H1 (cell line): ENCODE measurements at places on chromosomes 7 and 10. TPM values are rescaled to one million over a fixed set of nuclear protein-coding genes. Genes with fewer than 3 reads are reported as not detected.

Gene HOXA9
- polyA plus RNA-seq: not detected in 2 replicates

Gene GRM3
- polyA plus RNA-seq: 3.1 and 4.9 TPM in 2 replicates

Gene LAMB1
- 31.9 and 61.6 TPM in 2 replicates for polyA plus RNA-seq

Gene ZNF365
- polyA plus RNA-seq: 0.24 and 0.41 TPM in 2 replicates

Gene NUTM2A
- polyA plus RNA-seq: 0.51 and 0.66 TPM in 2 replicates

Gene CYP3A4
- polyA plus RNA-seq: not detected in 2 replicates

Gene CEP55
- 3.5 and 7.0 TPM in 2 replicates for polyA plus RNA-seq

Gene TEX47
- not detected in 2 replicates for polyA plus RNA-seq

Gene MSMB
- not detected in 2 replicates for polyA plus RNA-seq

Gene VGF
- polyA plus RNA-seq: 1.6 and 3.0 TPM in 2 replicates

Gene IL6
- 0.12 and 0.27 TPM in 2 replicates for polyA plus RNA-seq

Gene C7orf57
- polyA plus RNA-seq: 0.08 and 0.25 TPM in 2 replicates

Gene TFAM
- 29.3 and 34.0 TPM in 2 replicates for polyA plus RNA-seq

Gene NEUROD6
- polyA plus RNA-seq: not detected in 2 replicates

Gene HPSE2
- 0.28 and 0.41 TPM in 2 replicates for polyA plus RNA-seq

Gene LYZL2
- not detected in 2 replicates for polyA plus RNA-seq

Gene ACHE
- 1.4 and 2.8 TPM in 2 replicates for polyA plus RNA-seq

Gene IL15RA
- polyA plus RNA-seq: 1.4 and 2.5 TPM in 2 replicates

Gene CTAGE8
- not detected in 2 replicates for polyA plus RNA-seq

Gene AKR1C8
- not detected in 2 replicates for polyA plus RNA-seq

Gene FBXL13
- 1.1 and 1.2 TPM in 2 replicates for polyA plus RNA-seq

Gene MMP21
- 0.05 TPM in 1 of 2 replicates, not detected in the other for polyA plus RNA-seq

Gene TMEM270
- polyA plus RNA-seq: 0.26 and 0.33 TPM in 2 replicates

Gene DRGX
- polyA plus RNA-seq: not detected in 2 replicates

Gene EPDR1
- 5.6 and 8.2 TPM in 2 replicates for polyA plus RNA-seq

Gene SCIN
- 0.47 and 0.49 TPM in 2 replicates for polyA plus RNA-seq

Gene SPDYE2B
- not detected in 2 replicates for polyA plus RNA-seq

Gene LIPM
- not detected in 2 replicates for polyA plus RNA-seq

Gene MYPN
- not detected in 2 replicates for polyA plus RNA-seq

Gene DYDC2
- polyA plus RNA-seq: 0.88 and 1.5 TPM in 2 replicates

Gene AGR2
- not detected in 2 replicates for polyA plus RNA-seq

Gene EEF1AKMT2
- polyA plus RNA-seq: 7.5 and 9.8 TPM in 2 replicates

Gene C10orf67
- polyA plus RNA-seq: 0.03 and 0.05 TPM in 2 replicates

Gene CYP2W1
- 0.05 TPM in 1 of 2 replicates, not detected in the other for polyA plus RNA-seq

Gene ITGB8
- 0.96 and 1.2 TPM in 2 replicates for polyA plus RNA-seq

Gene ECD
- polyA plus RNA-seq: 19.4 and 27.1 TPM in 2 replicates

Gene FXYD4
- not detected in 2 replicates for polyA plus RNA-seq

Gene MAGI2
- 5.2 and 6.0 TPM in 2 replicates for polyA plus RNA-seq
